ENCODE measurements at places on chromosomes 1 and 21.

- DNase-seq: no peak
Observed at GRCh38 chr21:32612999-32613337, 791 bp upstream of the CFAP298 start.

- no peak for DNase-seq
Observed at GRCh38 chr1:162578071-162578700, 16.7 kb downstream of the UAP1 start.

DNA sequence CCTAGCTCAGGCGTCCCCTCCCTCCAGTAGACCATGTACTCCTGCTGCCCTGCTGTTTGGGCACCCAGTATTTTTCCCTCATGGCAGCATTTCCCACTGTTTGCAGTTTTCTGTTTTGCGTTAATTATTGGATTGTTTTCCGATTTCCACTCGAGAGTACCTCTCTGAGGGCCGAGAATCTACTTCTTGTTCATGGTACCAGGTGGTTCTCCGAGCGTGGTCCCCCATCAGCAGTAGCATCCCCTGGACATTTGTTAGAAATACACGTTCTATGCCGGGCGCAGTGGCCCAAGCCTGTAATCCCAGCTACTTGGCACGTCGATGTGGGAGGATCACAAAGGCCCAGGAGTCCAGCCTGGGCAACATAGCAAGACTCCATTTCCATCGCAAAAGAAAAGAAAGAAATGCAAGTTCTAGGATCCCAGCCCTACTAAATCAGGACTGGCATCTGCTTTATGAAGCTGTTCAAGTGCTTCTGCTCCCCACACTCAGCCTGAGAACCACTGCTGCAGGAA is 690 bp downstream of the RRP1 start:
- DNase-seq: no peak

- DNase-seq: peak; percentile 29
Observed at GRCh38 chr1:65255035-65255655, 54.2 kb upstream of the DNAJC6 start.

DNA sequence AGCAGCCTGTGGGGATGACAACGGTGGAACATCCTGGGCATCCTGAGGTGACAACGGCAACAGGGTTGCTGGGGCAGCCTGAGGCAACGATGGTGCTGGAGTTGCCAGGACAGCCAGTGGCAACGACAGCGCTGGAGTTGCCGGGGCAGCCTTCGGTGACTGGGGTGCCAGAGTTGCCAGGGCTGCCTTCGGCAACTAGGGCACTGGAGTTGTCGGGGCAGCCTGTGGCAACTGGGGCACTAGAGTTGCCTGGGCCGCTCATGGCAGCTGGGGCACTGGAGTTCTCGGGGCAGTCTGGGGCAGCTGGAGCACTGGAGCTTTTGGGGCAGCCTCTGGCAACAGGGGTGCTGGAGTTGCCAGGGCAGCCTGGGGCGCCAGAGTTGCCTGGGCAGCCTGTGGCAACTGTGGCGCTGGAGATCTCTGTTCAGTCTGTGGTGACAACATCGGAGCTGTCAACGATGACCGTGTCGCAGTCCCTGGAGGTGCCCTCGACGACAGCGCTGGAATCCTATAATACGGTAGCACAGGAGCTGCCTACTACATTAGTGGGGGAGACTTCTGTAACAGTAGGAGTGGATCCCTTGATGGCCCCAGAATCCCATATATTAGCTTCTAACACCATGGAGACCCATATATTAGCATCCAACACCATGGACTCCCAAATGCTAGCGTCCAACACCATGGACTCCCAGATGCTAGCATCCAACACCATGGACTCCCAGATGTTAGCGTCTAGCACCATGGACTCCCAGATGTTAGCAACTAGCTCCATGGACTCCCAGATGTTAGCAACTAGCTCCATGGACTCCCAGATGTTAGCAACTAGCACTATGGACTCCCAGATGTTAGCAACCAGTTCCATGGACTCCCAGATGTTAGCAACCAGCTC is 8.2 kb downstream of the SON start:
- DNase-seq: no peak

DNA sequence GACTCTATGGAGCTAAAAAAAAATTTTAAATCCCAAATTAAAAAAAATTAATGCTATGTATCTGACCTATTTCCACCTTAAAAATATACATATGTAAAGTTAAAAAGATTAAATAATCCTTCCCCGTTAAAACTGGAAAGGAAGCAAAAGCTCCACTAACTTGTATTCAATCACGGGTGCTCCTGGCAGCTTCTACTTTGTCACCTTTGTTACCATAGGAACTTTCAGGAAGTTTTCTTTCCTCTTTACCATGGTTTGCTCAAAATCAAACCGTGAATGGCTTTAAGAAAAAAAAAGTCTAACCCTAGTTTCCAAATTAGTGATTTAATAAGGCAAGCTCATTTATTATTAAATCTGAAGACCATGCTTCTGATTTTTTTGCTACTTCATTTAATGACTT is 3.5 kb downstream of the GPATCH2 start:
- DNase-seq: no peak

GRCh38 chr1:106768077-106768476 is 288.4 kb upstream of the PRMT6 start:
- no peak for DNase-seq

DNA sequence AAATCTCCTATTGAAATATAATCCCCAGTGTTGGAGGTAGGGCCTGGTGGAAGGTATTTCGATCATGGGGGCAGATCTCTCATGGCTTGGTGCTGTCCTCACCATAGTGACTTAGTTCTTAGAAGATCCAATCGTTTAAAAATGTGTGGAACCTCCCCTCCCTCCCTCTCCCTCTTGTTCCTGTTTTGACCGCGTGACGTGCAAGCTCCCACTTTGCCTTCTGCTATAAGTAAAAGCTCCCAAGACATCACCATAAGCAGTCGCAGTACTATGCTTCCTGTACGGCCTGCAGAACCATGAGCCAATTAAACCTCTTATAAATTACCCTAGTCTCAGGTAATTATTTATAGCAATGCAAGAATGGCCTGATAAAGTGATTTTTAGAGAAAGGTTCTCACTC is 10.9 kb upstream of the RGS2 start:
- DNase-seq: no peak

DNA sequence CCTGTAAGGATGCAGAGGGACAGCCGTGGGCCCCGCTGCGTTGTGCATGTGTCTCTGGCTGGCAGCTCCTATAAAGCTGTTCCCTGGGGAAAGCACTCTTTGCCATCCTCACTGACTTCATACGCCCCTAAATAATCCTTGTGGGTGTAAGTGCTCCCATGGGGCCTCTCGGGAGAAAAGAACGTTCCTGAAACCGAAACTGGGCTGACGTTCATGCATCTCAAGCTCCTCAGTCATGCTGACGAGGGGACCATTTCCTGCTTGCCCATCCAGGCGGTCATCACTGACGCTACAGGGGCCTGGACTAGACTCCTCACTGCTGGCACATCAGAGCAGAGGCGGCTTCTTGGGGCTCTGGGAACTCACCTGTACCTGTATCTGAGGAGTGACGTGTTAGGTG is 73.1 kb upstream of the USP24 start:
- peak; percentile 59 for DNase-seq

GRCh38 chr1:160546942-160547341 is 23.9 kb upstream of the SLAMF6 start:
- no peak for DNase-seq

DNA sequence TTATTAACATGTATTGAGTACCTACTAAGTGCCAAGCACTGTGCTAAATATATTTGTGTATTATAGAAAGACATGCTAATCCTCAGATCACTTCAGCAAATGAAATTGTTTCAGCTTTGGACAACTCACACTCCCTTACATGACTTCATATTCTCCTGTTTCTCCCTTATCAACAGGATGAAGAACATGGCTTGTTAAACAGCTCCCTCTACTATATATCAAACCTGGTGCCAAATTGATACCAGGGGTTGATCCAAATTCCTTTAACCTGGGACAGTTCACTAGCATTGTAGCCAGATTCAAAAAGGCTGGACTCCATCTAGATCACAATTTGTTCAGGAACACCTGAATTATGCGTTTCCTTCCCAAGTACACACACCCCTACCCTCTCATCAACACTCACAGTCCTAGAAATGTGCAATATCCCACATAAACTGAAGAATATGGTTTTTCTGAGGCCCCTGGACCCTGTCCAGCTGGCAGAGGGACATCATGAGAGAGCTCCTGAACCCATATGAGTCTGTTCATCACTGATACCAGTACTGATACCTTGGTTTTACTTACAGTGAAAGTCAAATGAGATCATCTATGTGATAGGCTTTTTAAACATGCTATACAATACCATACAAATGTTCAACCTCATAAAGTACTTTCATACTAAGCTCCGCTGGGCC is 47.0 kb upstream of the PALMD start:
- DNase-seq: no peak

GRCh38 chr1:238052496-238053266 is 162.0 kb upstream of the ZP4 start:
- no peak for DNase-seq

- DNase-seq: no peak
Observed at GRCh38 chr1:212104586-212105325, 69.2 kb downstream of the DTL start.

- no peak for DNase-seq
Observed at GRCh38 chr1:116886291-116886878, 23.3 kb upstream of the PTGFRN start.

- no peak for DNase-seq
Observed at GRCh38 chr21:25324666-25325065, 282.6 kb downstream of the MRPL39 start.

- DNase-seq: no peak
Observed at GRCh38 chr1:21961337-21961736, 15.5 kb upstream of the CELA3B start.

DNA sequence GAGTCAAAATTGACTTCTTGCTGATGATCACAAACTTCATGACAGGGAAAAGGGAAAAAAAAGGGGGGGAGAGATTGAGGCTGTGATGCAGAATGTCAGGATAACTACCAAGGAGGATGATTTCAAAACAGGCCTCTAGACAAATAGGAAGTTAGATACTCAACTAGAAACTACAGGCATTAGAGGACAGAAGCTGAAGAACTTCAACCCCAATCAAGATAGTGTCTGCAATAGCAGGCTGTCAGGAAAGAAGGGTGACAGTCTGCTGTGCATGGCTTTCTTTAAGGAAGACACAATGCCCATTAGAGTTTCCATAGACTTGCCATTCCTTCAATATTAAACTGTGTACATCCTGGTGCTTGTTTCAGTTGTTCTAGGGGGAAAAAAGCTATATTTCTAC is 257.2 kb downstream of the TTLL7 start:
- no peak for DNase-seq

GRCh38 chr1:67431156-67431765 is 1.1 kb upstream of the SERBP1 start:
- no peak for DNase-seq

DNA sequence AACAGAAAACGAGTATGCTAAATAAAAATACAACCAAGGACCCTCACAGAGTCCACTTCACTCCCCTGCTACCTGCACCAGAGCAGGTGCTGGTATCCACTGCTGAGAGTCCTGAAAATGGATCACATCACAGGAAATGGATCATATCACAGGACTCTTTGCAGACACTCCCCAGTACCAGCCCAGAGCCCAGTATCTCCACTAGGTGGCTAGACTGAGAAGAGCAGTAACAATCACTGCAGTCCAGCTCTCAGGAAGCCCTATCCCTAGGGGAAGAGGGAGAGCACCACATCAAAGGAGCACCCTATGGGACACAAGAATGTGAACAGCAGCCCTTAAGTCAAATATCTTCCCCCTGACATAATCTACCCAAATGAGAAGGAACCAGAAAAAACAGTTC is 28.0 kb downstream of the AGBL4 start:
- no peak for DNase-seq

Measured in D341Med (cell line).